GM18507 (cell line): ENCODE measurements at places on chromosomes 6 and 20.

DNA sequence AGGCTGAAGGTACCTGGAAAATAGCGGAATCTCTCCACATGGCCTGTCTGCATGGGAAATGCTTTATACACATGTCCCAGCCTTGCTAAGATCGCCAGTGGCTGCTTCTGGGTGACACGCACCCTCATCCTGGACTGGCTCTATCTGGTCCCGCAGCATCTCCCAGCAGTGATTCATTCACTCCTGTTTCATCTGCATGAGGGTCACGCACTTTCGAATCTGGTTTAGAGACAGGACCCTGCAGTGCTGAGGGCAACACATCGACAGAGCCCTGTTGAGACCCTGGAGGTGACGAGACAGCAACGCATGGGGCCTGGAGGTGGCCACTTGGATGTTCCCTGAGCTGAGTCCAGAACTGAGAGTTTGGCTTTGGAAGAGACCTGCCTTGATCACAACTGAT is 136.5 kb downstream of the SMOC2 start:
- DNase-seq: no peak

DNA sequence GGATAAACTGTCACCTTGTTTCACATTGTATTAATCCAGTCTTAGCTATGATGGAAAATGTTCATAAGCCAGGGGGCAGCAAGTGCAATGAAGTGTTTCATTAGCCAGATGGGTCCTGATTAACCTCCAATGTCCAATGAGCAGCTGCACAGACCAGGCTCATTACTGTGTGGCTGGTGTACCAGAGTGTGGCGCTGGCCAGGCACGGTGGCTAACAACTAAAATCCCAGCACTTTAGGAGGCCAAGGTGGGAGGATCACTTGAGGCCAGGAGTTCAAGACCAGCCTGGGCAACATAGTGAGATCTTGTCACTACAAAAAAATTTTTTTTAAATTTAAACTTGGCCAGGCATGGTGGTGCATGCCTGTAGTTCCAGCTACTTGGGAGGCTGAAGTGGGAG is 201.7 kb upstream of the FOXQ1 start:
- DNase-seq: no peak

DNA sequence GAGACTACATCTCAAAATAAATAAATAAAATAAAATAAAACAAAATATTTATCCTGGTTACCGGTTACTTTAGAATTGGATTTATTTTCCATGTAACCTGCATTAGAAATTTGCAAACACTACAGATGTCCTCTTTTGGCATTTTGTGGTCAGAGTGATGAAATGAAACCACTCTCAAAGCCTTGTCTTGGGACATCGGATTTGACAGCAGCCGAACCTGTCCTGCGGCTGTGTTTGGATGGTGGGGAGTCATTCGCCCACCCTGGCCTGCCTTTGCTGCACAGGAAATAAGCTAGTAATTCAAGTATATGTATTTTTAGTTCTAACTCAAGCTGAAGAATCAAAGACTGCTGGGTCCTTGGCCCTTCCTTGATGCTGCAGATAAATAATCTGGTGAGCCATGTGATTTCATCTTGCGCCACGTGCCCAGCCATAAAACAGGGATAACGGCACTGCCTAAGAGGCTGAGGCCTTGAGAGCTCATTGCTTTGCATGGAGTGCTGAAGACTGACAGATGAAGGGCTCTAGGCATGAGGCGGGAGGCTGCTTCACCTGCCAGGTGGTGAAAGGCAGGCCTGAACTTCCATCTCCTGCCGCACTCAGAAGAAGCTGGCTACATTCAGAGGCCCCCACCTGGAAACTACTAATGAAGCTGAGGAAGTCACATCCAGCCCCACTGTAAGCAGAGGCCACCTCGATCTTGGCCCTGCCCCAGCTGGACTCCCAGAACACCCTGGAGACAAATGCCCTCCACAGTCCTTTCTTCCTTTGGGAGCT is 76.9 kb downstream of the NOL4L start:
- no peak for DNase-seq

GRCh38 chr6:155187106-155187505 is 76.7 kb upstream of the CLDN20 start:
- DNase-seq: no peak

- no peak for DNase-seq
These were observed 944 bp upstream of the C6orf136 start for GRCh38 chr6:30645989-30646388.

DNA sequence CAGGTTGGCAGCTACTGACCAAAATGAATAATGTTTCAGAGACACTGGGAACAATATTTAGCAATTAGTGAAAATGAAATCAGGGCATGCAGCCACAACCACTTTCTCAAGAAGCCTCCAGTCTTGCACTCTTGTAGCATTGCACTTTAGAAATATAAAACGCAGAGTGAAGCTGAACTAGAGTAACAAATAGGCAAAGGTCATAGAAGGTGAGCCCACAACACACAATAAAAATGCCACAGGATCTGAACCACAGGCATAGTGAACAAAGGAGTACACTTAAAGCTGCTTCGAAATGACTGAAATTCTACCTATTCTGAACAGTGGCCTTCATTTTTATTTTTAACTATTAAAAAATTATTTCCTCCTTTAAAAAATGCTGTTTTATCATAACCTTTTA is 25.0 kb downstream of the DDO start:
- DNase-seq: no peak

- no peak for DNase-seq
These were observed 34.7 kb upstream of the EZR start for GRCh38 chr6:158853880-158854213.

DNA sequence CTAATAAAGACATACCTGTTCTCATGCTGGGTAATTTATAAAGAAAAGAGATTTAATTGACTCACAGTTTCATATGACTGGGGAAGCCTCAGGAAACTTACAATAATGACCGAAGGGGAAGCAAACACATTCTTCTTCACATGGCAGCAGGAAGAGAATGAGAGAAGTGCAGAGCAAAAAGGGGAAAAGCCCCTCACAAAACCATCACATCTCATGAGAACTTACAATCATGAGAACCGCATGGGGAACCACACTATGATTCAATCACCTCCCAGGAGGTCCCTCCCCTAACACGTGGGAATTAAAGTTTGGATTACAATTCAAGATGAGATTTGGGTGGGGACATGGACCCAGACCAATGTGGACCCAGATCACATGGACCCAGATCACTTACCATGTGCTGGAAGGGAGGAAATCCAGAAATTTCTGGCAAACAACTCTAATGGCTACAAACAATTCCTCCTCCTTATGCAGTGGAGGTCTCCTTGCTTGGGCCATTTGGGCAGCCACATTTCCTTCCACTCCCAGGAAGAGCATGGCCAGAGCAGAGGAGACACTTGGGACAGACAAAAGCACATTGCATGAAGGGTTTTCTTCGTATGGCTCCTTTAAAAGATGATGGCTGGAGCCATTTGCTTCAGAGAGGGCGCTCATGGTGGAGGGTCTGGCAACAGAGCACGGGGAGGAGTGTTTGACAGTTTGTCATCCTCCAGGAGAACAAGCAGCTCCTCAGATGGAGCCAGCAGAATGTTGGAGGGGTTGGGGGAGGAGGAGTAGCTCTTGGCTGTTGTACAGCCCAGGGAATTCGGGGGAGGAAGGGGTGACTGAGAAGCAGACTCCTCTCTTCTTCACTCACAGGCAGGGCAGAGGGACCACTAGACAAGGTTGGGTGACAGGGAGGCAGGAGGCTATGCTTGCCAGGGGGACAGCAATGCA is 30.4 kb downstream of the SERPINB9 start:
- no peak for DNase-seq

GRCh38 chr20:62570897-62571668 is 71.2 kb upstream of the SLCO4A1 start:
- DNase-seq: no peak

GRCh38 chr6:125099211-125100073 is 54.1 kb upstream of the TPD52L1 start:
- no peak for DNase-seq

DNA sequence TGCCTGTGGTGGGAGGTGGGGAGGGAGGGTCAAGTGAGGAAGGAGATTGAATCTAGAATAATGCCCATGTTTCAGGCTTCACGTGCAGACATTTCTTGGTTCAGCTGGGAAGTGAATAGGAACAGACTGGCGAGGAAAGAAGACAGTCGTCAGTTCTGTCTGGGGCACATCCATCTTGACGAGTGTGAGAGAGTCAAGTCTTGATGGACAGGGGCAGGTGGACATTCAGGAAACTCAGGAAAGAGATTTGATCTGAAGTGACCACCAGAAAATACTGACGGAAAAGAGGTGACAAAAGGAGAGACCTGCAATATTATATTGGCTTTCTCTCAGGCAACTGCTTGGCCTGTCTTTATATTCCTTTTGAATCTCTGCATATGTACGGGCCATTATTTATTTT is 68.6 kb downstream of the ESR1 start:
- no peak for DNase-seq

GRCh38 chr6:108435391-108435790 is 125.3 kb upstream of the FOXO3 start:
- no peak for DNase-seq
